GM20000 (cell line): ENCODE measurements at places on chromosomes 7 and 10.

DNA sequence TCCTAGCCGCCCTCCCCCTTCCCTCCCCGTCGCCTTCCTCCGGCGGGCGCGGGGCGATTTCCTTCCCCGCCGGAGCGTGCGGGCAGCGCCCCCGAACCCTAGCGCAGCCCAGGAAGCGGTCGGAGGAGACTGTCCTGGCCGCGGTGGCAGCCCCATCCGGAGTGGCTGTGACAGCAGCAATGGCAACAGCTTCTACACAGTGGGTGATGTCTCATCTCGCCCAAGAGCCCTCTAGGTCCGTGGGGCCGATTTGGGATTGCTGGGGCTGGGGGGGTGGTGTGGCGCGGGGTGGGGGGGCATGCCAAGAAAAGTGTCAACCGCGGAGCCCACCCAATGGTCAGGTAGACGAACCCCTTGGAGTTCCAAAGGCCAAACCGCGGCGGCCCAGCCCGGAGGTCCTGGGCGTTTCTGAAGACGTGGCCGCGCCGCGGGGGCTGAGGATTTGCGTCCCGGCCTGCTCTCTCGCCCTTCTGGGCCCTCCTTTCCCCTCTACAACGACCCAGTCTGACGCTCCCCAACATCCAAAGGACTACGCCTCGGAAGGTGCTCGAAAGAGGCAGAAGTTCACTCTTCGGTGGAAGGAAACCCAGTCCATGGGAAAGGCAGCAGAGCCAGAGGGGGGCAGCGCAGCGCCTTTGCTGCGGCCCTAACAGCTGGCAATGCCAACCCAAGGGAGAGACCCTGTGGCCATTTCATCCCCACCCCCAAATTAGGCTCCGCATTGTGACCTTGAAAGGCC is 603 bp upstream of the TWIST1 start:
- no peak for DNase-seq

DNA sequence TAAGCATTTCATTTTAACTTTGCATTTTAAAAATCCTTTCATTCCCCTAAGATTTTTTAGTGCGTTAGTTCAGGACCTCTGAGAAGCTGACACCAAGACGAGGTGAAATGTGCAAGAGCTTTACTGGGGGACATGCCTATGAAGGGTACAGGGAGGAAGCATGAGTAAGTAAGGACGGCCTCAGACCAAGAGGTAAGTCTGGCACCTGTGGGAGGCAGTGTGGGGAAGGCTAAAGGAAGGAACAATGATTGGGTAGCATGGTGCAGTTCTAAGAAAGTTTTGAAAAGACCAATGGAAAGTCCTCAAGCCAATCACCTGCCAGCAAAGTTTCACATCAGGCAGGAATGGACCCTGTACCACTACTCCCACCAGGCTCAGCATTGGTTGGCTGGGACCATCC is 369.2 kb downstream of the GFRA1 start:
- no peak for DNase-seq

DNA sequence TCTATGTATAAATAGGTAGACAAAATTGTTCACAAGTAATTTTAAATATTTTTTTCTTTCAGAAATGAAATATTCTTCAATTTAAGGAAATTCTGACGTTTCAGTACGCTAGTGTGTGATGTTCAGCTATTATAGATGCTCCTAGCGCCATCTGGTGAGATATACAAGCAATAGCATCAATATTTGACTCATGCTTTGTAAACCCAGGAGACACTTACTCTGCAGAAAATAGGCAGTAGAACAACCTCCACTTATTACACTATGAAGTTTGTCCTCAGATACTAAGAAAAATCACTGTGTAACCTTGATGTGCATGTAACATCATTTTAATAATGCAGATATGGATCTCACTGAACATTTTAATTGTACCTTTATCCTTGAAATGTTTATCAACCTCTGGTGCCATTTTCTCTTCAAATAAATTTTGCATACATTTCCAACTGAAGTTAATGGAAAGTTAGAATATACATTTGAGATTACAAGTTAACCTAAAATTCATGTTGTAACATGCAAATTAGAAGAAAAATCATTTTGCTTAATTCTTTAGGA is 151.5 kb upstream of the FAM3C start:
- DNase-seq = peak; percentile 52

DNA sequence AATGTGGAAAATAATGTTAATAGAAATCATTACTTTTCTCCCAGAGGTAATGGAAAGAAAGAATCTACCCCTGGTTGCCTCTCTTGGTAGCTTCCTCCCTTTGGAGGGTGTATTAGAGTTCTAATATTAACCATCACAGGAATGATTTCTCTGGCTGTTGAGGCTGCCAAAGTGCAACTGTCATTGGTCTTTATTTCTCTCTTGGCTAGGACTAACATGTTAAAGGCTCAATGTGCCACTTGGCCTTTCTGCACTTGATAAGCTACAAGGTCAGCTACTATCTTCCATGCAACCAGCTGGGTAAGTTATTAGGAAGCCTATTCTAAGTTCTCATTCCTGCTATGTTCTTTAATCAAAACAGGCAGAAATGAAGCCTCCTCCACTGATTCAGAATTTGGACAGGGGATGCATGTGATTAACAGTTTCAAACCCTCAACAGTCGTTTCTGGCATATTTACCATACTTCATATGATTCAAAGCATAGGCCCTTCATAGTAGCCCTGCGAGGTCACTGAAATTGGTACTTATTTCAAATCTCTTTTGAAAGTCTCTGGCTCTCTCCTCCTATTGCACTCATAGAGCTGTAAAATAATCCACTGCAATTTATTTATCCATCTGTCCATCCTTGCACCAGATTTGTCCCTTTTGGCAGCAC is 645.0 kb downstream of the SORCS1 start:
- DNase-seq = no peak

DNA sequence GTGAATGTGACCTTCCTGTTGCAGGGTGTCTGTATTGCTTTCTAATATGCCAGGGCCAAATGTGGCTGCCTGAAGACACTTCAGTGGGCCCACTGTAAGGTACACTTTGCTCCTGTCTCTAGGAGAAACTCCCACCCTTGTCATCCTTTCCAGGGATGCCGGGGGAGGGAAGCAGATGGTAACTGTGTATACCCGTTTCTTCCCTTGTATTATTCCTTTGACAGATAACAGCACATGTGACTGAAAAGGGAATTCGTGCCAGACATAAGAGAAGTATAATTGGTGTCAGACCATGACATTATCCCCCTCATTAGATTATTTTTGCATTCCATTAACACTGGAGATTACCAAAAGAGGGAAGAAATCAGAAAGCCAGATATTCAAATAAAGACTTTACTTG is 317.7 kb downstream of the CAMK1D start:
- no peak for DNase-seq

GRCh38 chr10:1594372-1595241 is 142.7 kb downstream of the ADARB2 start:
- no peak for DNase-seq

DNA sequence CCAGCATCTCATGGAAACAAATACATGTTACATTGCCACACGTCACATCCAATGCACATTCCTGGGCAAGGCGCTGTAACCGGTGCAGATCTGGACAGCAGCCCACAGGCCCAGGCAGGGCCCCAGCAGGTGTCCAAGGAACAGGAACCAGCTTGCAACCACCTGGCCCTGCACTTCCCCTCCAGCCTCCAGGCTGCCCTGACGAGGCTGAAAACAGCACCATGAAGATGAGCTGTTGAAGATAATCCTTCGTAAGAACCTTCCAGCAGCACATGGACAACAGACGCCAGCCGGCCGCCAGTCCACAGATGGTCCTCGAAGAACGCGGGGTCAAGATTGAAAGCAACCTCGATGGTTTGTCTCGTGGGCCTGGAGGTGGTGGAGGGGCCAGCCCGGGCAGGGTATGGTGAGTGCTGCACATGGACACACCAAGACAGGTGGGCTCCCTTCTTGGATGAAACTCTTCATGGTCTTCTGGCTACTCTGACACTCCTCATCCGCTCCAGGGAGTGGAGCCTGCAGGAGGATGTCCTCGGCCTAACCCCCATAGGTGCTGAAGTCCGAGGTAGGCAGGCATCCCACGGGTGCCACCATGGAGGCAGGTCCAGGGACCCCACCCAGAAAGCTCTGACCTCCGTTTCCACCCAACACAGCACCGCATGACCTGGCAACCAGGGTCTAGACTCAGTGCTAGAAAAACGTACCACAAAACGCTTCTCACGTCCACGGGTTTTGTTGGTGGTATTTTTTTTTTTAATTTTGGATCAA is 22.9 kb downstream of the PDGFA start:
- DNase-seq = no peak

DNA sequence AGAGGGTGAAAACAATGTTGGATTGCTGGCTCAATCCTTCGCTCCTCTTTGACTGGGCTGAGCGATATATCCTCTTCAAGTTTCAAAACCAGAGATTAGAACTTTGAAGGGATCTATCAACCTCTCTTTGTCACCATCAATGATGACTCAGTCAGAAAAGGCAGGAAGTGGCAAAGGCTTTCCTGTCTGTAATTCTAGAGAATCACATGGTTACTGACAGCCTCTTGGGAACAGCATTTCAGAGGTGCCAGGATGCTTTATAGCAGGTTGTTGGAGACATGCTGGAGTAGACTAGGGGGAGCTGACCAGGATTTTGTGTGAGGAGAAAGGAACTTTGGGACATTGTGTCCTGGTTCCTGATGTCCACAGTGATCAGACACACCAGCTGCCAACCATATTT is 81.3 kb downstream of the PRKCQ start:
- no peak for DNase-seq

- DNase-seq = no peak
Measured at GRCh38 chr10:69321039-69321715, 42.9 kb downstream of the HK1 start.

DNA sequence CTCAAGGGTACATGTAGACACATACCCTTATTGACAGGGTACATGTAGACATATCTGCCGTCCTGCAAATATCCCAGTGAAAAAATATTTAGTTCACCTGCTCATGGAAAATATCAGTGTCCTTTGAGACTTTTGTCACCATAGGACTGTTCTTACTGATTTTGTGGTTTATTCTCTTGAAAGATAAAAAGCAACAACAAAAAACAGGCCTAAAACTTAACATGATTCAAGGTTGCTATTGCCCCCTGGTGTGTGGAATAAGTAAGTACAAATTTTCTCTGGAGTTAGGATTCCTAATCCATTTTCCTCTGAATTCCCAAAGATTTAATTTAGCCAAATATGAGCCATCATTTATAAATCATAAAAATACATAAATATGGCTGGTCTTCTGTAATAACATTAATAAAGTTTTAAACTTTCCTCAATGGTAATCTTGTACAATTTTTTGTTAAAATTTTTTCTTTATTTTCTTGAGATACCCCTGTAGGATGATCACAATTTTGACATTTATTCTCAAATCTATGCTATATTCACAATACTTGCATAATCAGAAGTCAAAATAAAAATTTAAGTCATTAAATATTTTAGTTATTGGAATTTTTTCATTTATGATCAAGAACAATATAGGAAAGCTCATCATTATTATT is 741.4 kb upstream of the POT1 start:
- no peak for DNase-seq

GRCh38 chr7:3067606-3068380 is 24.1 kb upstream of the CARD11 start:
- no peak for DNase-seq

GRCh38 chr7:16743236-16743635 is 10.3 kb upstream of the TSPAN13 start:
- no peak for DNase-seq
